ENCODE measurements at places on chromosomes 4 and X.

- no peak for DNase-seq
Observed at GRCh38 chr4:75822416-75822815, 79.8 kb downstream of the PPEF2 start.

DNA sequence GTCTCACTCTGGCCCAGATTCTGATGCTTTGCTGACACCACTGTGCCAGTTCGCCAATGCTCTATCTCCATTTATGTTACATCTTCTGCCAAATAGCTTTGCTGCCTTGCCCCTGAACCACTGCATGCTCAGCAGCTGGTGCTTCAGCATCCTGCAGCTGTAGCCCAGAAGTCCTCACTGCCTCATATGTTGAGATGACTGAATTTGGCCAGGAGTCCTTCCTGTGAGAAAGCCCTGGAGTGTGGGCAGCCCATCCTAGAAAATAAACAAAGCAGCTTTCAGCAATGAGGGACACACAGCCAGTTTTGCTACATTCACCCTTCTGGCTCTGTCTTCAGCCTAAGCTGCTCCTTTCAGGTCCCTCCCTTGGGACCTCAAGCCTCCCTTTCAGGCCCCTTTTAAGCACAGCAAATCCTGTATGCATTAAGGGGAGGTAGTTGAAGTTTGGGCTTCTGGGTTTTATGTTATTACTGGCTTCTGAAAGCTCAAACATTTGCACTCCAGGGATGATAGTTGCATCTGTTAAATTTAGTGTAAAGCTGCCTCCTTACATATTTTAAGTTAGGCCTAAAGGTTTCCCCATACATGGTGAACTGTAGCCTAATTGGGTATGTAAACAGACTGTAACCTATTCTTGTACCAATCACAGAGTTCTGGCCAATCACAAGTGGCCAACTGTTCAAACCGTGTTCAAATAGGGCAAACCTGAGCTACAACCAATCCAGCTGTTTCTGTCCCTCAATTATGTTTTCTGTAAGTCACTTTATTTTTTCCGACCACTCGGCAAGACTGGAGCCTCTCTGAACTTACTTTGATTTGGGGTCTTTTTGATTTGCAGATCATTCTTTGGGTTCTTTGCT lies 2.1 kb upstream of the TMEM165 start:
- no peak for DNase-seq

- DNase-seq, result no peak
Observed at GRCh38 chr4:153735906-153736461, 23.8 kb downstream of the RNF175 start.

DNA sequence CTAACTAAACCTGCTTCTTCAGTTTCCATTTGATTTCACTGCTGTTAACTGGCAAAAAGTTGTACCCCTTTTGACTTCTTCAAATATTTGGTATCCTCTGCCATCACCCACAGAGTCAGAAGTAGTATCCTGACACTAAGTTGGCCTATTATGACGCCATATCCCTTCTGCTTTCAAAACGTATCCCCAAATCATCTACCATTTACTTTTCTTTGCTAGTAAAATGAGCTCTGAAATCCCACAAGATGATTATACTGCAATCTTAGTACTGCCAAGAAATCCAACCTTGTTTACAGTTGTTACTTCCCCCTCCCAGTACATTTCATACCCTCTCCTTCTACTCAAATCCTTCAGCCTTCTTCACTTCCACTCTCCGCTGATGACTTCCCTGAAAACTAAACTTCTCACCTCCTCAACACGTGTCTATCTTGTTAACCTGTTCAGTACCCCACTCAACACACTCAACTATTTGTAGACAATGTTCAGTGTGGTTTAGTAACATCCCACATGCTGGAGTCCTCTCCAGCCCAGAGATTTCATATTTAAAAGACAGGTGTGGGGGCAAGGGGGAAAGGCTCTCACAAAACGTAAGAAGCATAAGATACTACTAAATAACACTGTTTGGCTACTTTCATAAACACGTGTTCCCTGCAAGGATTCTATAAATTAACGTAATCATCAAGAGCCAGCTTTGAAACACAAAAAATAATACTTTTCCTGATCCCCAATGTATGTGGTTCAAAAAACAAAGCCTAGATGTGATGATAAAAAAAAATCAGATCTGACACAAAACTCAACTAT lies 1.3 kb downstream of the NAF1 start:
- no peak for DNase-seq

DNA sequence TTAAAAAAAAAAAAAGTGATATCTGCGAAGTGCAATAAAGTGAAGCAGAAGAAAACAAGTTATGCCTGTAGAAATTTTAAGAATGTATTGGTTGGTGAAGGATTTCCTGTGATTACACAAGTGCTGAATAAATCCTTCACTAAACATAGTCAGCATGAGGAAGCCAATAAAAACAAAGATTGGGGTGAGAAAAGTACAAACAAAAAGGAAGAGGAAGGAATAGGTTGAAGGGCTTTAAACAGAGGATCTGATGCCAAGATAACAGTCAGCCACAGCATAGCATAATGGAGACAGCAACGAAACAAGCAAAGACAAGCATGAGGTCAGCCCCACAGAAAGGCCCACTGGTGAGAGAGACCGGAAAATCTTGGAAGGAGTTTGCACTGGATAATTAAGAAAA lies 372.2 kb downstream of the ADAM29 start:
- no peak for DNase-seq

- DNase-seq, result no peak
Observed at GRCh38 chrX:134206221-134206620, 30.8 kb upstream of the CCDC160 start.

GRCh38 chrX:109281483-109282275 lies 200.2 kb downstream of the GUCY2F start:
- no peak for DNase-seq

GRCh38 chrX:54281676-54282075 lies 76.2 kb downstream of the WNK3 start:
- no peak for DNase-seq
